ENCODE measurements at places on chromosomes 7 and 10.

DNA sequence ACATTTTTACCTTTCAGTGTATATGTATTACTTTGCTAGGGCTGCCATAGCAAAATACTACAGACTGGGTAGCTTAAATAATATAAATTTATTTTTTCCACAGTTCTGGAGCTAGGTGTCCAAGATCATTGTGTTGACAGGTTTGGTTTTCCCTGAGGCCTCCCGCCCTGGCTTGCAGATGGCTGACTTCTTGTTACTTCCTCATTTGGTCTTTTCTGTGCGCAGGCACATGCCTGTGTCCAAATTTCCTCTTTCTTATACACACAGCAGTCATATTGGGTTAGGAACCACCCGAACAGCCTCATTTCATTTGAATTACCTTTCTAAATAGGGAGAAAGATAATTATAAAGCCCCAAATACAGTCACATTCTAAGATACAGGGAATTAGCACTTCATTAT is 521.6 kb upstream of the SORCS1 start:
- no peaks in the 10 kb centered on the region for H3K4me1 ChIP-seq
- no peaks in the 10 kb centered on the region for H3K27me3 ChIP-seq
- no peak for DNase-seq
- H3K36me3 ChIP-seq, result no peaks in the 10 kb centered on the region
- no peak overlapping the region for H3K4me3 ChIP-seq

DNA sequence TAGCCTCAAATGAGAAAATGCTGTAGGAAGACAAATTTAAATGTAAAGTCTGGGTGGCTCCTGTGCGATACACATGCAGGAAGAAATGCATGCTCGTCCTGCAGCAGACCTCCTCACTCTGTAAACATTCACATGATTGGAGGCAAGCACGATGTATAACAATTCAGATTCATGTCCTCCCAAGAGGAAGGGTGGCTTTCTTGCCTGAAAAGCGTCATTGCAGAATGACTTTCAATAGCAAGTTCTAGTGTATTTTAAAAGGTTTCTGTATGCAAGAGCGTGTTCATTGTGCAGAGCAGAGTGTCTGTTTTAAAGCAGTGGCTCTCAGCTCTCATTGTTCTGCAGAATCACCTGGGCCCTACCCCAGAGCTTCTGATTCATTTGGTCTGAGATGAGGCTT is 170.3 kb upstream of the CELF2 start:
- no peaks in the 10 kb centered on the region for H3K36me3 ChIP-seq
- H3K27ac ChIP-seq, result no peak overlapping the region
- no peaks in the 10 kb centered on the region for H3K4me1 ChIP-seq
- no peak overlapping the region for H3K4me3 ChIP-seq
- H3K27me3 ChIP-seq, result no peaks in the 10 kb centered on the region

DNA sequence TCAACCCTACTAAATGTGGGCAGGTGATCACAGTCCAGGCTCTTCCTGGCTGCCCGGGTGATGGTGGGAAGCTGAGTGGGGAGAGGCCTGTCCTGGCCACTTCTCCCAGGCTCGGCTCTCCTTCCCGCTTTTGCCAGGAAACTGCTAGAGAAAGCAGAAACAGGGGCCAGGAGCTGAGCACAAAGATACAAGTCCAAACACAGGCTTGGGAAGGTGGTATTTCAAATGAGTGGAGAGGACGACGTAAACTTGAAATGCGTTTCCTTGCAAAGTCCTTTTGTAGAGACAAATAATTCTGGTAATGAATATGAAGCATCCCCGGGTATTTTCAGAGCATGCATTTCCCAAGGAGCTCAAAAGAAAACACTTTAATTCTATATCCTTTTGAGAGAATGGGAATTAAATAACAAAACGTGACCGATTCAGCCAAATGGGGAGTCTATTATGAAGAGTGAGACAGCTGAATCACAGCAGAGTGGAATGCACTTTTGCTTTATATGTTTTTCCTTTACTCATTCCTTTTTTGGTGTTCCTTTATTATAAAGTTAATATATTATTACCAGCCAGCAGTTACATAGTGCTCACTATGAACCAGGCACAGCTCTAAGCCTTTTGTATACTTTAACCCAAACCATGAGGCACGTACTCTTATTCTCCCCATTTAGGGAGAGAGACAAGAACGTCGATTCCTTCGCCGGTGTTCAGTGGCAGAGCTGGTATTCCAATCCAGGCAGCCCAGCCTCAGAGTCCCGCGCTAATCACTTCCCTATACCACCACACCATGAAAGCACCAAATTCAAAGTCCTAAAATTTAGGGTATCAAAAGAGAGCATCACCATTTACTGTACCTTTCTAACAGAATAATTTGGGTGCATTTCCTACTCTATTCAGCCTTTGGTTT is 218.2 kb upstream of the KLF14 start:
- H3K4me3 ChIP-seq, result no peak overlapping the region
- H3K4me1 ChIP-seq, result peaks cover 32% of the 10 kb centered on the region
- peak overlapping the region; percentile 63 for H3K27ac ChIP-seq
- DNase-seq, result no peak
- no peaks in the 10 kb centered on the region for H3K36me3 ChIP-seq

DNA sequence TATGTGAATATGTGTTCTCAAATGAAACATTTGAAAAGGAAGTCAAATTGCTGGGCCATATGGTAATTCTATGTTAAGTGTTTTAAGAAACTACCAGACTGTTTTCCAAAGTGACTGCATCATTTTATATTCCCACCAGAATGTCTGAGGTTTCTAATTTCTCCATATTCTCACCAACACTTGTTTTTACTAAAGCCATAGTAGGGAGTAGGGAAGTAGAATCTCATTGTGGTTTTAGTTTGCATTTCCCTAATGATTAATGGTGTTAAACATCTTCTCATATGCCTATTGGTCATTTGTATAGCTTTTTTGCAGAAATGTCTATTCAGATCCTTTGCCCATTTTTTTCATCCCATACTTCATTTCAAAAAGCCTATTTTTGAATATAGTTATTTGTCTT is 9.1 kb upstream of the SEMA4G start:
- H3K27ac ChIP-seq, result no peak overlapping the region
- no peak overlapping the region for H3K4me3 ChIP-seq
- H3K36me3 ChIP-seq, result peaks cover 11% of the 10 kb centered on the region
- H3K27me3 ChIP-seq, result no peaks in the 10 kb centered on the region

GRCh38 chr7:79590391-79590790 is 136.9 kb upstream of the MAGI2 start:
- H3K36me3 ChIP-seq, result no peaks in the 10 kb centered on the region
- no peak for DNase-seq
- no peaks in the 10 kb centered on the region for H3K27me3 ChIP-seq
- H3K4me3 ChIP-seq, result no peak overlapping the region
- H3K27ac ChIP-seq, result no peak overlapping the region

GRCh38 chr10:116667484-116667883 is 46.7 kb downstream of the PNLIPRP2 start:
- DNase-seq, result no peak
- no peaks in the 10 kb centered on the region for H3K36me3 ChIP-seq
- H3K4me3 ChIP-seq, result no peak overlapping the region
- H3K27me3 ChIP-seq, result no peaks in the 10 kb centered on the region

- DNase-seq, result no peak
- no peak overlapping the region for H3K4me3 ChIP-seq
- H3K4me1 ChIP-seq, result no peaks in the 10 kb centered on the region
- H3K27me3 ChIP-seq, result no peaks in the 10 kb centered on the region
- H3K27ac ChIP-seq, result no peak overlapping the region
These were observed 165.2 kb downstream of the PTEN start for GRCh38 chr10:88028654-88029053.

- no peaks in the 10 kb centered on the region for H3K36me3 ChIP-seq
- no peaks in the 10 kb centered on the region for H3K4me1 ChIP-seq
- H3K27ac ChIP-seq, result no peak overlapping the region
- no peaks in the 10 kb centered on the region for H3K27me3 ChIP-seq
These were observed 52.4 kb downstream of the OAT start for GRCh38 chr10:124366343-124366742.

DNA sequence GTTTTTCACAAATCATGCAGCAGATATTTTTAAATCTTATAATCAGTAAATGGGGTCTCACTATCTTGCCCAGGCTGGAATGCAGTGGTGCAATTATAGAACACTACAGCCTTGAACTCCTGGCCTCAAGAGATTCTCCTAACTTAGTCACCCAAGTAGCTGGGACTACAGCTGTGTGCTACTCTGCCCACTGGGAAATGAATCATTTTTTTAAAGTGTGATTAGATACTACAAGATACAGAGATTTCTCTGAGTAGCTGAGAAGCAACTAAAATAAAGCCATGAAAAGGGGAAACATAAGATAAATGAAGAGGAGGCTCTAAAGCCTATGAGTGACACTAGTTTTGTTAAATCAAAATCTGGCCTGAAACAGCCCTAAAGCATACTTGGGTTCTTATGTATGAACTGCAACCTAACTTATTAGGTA is 119.7 kb downstream of the JMJD1C start:
- no peak for DNase-seq
- no peak overlapping the region for H3K27ac ChIP-seq
- H3K4me3 ChIP-seq, result no peak overlapping the region
- H3K36me3 ChIP-seq, result no peaks in the 10 kb centered on the region

DNA sequence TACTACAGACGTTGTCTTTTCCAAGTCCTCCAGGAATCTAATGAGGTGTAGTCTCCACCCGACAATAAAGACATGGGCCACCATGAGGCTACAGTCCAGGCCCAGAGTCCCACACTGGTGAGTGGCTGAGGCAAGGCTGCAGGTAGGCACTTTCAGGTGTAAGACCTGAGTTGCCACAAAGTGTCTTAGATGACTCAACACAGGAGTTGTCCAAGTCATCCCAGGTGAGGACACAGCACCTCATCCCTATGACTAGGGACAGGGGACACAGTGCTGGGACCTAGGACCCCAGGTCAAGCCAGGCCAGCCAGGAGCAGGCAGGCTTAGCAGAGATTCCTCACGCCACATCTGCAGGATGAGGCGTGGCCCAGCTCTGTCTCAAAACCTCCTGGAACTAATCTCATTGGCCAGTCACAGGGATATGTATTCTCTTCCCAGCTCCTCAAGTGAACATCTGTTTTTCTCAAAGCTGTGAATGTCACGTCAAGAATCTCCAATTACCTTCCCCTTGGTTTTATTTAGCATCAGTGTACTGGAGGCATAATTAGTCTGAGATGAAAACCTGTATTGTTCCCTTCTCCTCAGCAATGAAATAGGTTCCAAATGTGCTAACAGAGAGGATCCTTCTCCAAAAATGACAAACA is 254.6 kb downstream of the GRID1 start:
- no peaks in the 10 kb centered on the region for H3K27me3 ChIP-seq
- no peaks in the 10 kb centered on the region for H3K36me3 ChIP-seq
- H3K4me3 ChIP-seq, result no peak overlapping the region
- no peak for DNase-seq
- no peak overlapping the region for H3K27ac ChIP-seq

- H3K4me3 ChIP-seq, result no peak overlapping the region
- no peaks in the 10 kb centered on the region for H3K36me3 ChIP-seq
- no peak for DNase-seq
- no peak overlapping the region for H3K27ac ChIP-seq
- H3K27me3 ChIP-seq, result no peaks in the 10 kb centered on the region
- H3K4me1 ChIP-seq, result no peaks in the 10 kb centered on the region
These were observed 185.7 kb downstream of the ELFN1 start for GRCh38 chr7:1855725-1856160.

Data from thyroid gland (tissue), 4 donors.